Prostate gland (tissue), 2 donors: ENCODE measurements at places on chromosomes 2 and 18. TPM values are rescaled to one million over a fixed set of nuclear protein-coding genes. Genes with fewer than 3 reads are reported as not detected.

The ALPG gene
- not detected for total RNA-seq

The TRIM43 gene
- total RNA-seq, result 2.4 TPM

The FAM161A gene
- 5.0 TPM for total RNA-seq

DNA sequence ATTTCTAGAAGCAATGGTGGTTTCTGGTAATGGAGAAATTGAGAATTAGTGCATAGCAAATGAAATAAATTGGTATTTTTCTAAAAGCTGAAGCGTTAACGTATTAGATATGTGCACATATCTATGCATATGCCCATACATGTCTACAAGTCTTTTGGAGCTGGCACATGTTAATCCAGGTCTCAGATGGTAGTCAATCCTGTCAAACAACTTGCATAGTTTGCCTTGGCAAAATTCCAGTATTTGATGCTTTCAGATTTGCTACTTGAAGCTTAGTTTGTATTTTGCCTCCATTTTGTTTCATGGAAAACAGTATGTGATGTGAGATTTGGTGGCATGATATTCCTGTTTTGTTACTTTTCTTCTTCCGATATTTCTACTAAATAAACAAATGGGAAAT is 304.6 kb downstream of the PARD3B start:
- peak; percentile 32 for DNase-seq

DNA sequence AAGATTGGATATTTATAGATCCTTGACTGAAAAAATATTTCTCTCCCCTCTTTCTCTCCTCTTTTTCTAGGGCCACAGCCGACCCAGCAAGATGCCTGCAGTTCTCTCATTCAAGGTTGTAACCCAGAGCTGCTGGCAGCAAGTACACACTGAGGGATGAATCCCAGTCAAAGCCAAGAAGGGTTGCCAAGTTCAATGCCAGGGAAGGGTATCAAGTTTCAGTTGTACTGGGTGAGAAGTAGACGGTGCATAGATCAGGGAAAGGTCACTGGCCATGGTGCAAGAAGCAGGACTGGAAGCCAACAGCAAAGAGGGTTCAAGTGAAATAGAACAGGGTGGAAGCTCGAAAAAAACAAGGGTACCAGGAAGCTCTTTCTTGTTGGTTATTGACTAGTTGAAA is 170.2 kb downstream of the NRP2 start:
- peak; percentile 38 for DNase-seq
